Activated CD8-positive, alpha-beta memory T cell treated with anti-CD3 and anti-CD28 coated beads, Interleukin-2, amount 10 ng/mL, durations not matched to agents 7 days and 5 days (primary cell): ENCODE measurements at places on chromosomes 13 and 19. TPM values are rescaled to one million over a fixed set of nuclear protein-coding genes. Genes with fewer than 3 reads are reported as not detected.
A peak's percentile ranks its signal among the peaks of the same experiment; 100 is the strongest.

- H3K36me3 ChIP-seq: no peaks in the 10 kb centered on the region
- DNase-seq: no peak
- H3K27me3 ChIP-seq: no peaks in the 10 kb centered on the region
- no peaks in the 10 kb centered on the region for H3K4me1 ChIP-seq
- no peak overlapping the region for H3K27ac ChIP-seq
- no peak overlapping the region for H3K4me3 ChIP-seq
These were observed 383.3 kb downstream of the RFC3 start for GRCh38 chr13:34201050-34201913.

DNA sequence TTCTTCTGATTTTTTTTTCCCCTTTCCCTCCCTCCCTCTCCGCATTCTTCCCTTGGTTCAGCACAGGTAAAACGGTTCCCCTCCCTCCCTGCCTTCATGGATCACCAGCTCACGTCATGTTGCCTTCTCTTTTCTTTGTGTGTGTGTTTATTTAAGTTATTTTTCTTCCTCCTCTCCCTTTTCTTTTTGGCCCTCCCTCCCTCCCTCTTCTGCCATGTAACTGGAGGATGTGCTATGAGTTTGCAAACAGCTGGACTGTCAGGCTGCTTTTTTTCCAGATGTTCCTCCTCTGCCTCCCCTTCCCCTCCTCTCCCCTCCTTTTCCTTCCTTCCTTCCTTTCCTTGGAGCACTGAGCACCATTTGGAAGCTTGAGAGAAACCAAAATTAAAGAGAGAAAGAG lies 2.0 kb downstream of the LENG9 start:
- peaks cover 30% of the 10 kb centered on the region for H3K36me3 ChIP-seq
- H3K27ac ChIP-seq: peak overlapping the region; percentile 83
- peaks cover 4% of the 10 kb centered on the region for H3K27me3 ChIP-seq
- no peak for DNase-seq
- peak overlapping the region; percentile 67 for H3K4me3 ChIP-seq

- peak; percentile 90 for DNase-seq
- H3K4me3 ChIP-seq: peak overlapping the region; percentile 20
- no peaks in the 10 kb centered on the region for H3K27me3 ChIP-seq
- H3K27ac ChIP-seq: peak overlapping the region; percentile 32
These were observed 15.0 kb upstream of the PGLS start for GRCh38 chr19:17496337-17496997.

DNA sequence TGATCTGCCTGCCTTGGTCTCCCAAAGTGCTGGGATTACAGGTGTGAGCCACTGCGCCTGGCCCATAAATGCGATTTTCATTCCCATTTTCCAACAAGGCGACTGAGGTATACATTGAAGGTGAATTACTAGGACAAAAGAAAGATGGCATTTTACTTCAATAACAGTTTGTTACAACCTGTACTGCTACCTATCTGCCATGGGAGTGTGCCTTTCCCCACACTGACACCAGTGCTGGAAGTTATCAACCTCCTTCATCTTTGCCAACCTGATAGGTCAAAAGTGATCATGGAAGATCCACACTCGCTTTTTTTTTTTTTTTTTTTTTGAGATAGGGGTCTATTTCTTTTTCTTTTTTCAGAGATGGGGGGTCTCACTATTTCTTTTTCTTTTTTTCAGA lies 11.0 kb downstream of the CRX start:
- H3K27ac ChIP-seq: no peak overlapping the region
- DNase-seq: no peak
- no peaks in the 10 kb centered on the region for H3K36me3 ChIP-seq

- no peaks in the 10 kb centered on the region for H3K27me3 ChIP-seq
- no peak for DNase-seq
- no peaks in the 10 kb centered on the region for H3K36me3 ChIP-seq
- no peak overlapping the region for H3K4me3 ChIP-seq
- no peaks in the 10 kb centered on the region for H3K4me1 ChIP-seq
These were observed 174.9 kb downstream of the TNFSF13B start for GRCh38 chr13:108444448-108444847.

DNA sequence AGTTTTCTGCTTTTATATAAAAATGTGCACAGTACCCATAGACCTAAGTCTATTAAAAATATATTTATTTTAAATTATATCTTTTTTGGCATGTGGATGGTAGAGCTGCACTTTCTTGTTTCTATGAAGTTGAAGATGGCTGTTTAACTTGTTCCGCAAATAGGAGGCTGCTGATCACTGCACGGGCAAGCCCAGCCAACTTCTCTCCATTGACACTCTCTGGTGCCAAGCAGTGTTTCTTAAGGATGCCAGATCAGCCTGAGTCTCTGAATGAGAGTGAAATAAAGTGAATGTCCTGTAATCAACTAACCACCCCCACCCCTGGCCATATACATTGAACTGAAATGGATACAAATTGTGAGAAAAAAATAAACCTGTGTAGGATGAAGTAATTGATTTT lies 202.9 kb upstream of the KLHL1 start:
- no peaks in the 10 kb centered on the region for H3K27me3 ChIP-seq
- no peaks in the 10 kb centered on the region for H3K36me3 ChIP-seq
- no peak for DNase-seq
- no peak overlapping the region for H3K4me3 ChIP-seq

GRCh38 chr19:28023064-28023463 lies 1189.9 kb downstream of the UQCRFS1 start:
- DNase-seq: no peak

- H3K4me1 ChIP-seq: peaks cover 17% of the 10 kb centered on the region
- no peaks in the 10 kb centered on the region for H3K36me3 ChIP-seq
- no peak overlapping the region for H3K4me3 ChIP-seq
- DNase-seq: peak; percentile 70
- peaks cover 25% of the 10 kb centered on the region for H3K27me3 ChIP-seq
These were observed 110.9 kb downstream of the IER2 start for GRCh38 chr19:13260883-13261653.

- no peak for DNase-seq
- no peaks in the 10 kb centered on the region for H3K36me3 ChIP-seq
- H3K4me3 ChIP-seq: no peak overlapping the region
- no peaks in the 10 kb centered on the region for H3K27me3 ChIP-seq
- H3K4me1 ChIP-seq: no peaks in the 10 kb centered on the region
These were observed 134.4 kb downstream of the EFNB2 start for GRCh38 chr13:106401081-106401480.

DNA sequence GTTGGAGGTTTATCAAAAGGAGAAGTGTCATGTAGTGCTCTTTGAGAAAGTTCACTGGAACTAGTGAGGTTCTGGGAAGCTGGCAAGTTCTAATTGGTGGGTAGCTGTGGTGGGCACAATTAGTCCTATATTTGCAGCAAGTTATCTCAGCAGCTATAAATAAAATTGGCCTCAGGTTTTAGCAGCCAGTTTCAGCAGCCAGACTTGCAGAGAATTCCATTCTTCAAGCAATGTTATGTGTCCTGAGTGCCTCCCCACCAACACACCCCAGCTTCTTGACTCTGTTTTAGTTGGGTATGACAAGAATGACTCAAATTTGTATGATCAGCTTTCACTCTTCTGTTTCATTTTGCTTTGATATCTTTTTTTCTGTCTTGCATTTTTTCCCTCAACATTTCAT lies 4.7 kb downstream of the IFT88 start:
- H3K36me3 ChIP-seq: peaks cover 10% of the 10 kb centered on the region
- H3K27ac ChIP-seq: no peak overlapping the region
- H3K27me3 ChIP-seq: no peaks in the 10 kb centered on the region

DNA sequence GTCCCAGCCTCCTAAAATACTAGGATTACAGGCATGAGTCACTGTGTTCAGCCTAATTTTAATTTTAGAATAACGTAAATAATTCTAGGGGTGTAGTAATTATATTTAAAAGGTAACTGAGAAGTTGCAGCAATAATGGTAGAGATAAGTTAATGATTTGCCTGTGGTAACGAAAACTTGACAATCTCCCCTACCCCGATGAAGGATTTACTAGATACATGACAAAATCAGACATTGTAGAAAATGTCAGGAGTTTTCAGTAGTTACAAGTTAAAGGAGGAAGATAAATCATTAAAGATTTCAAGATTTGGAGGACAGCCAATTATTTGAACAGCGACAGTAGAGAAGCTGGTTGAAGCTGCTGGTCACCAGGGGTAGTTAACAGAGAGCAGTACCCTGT lies 652.2 kb upstream of the PCDH20 start:
- no peaks in the 10 kb centered on the region for H3K4me1 ChIP-seq
- no peaks in the 10 kb centered on the region for H3K36me3 ChIP-seq
- H3K4me3 ChIP-seq: no peak overlapping the region

GRCh38 chr13:110645750-110646149 lies 30.4 kb downstream of the NAXD start:
- H3K27ac ChIP-seq: peak overlapping the region; percentile 19
- peaks cover 4% of the 10 kb centered on the region for H3K36me3 ChIP-seq
- no peak overlapping the region for H3K4me3 ChIP-seq
- H3K4me1 ChIP-seq: peaks cover 11% of the 10 kb centered on the region

Gene B3GLCT
- 4.9 TPM for total RNA-seq

Gene BCAM
- not detected for total RNA-seq

Gene ZNF578
- total RNA-seq: 1.8 TPM

Gene WDFY2
- total RNA-seq: 9.1 TPM
